Stimulated activated CD4-positive, alpha-beta T cell treated with anti-CD3 and anti-CD28 coated beads, Interleukin-4, amount 100 ng/mL, for 4 hours (primary cell): ENCODE measurements at places on chromosomes 4 and X.

DNA sequence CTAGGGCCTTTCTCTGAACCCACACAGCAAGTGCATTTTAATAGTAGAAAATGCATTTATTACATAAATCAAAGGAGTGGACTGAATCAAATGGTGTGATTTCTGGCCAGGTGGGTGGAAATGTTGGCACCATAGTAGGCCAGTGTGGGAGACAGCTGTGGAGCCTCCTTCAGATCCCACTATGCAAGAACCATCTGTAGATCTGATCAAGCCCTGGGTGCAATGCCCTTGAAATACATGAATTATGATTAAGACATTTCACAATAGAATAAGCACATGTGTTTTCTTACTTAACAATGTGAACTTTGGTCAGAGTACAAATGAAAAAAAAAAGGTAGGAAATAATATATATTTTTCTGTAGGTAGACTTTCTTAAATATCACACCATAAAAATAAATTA is 204.3 kb downstream of the PCDH7 start:
- no peak for DNase-seq

GRCh38 chr4:112119353-112119783 is 25.9 kb upstream of the FAM241A start:
- DNase-seq = no peak

DNA sequence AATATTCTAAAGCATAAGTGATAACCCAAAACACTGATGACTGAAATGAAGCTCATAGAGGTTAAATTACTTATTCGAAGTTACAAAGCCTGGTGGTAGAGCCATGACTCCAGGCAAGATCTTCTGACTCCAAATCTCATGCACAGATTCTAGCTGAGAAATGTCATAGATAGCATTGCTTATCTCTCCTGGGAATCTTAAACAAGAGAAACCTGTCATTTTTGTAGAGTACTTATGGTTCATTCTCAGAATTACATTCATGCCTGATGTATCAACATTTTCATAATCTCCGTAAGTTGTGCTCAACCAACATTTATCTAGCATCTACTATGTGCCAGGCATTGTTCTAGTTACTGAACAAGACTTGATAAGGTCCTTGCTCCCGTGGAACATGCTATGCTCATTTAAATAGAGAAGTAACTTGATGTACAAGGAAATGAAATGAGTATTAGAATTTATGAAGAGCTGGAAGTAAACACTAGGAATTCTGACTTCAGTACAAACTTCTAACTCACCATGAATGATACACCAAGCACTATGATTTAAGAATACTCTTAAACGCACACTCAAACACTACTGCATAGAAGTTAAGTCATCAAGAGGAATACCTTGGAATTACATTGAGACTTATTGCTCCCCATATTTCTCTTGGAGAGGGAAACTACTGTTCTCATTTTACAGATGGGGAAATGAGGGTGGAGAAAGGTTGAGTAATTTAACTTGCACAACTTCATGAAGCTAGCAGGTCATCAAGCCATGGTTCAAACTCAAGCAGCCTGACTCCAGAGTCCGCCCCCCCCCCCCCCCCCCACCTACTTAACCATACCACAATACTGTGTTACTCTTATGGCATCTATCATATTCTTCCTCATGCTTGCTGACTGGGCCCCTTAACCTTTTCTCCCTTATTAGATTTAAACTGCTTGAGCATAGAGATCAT is 45.4 kb downstream of the MBNL3 start:
- DNase-seq = no peak

GRCh38 chrX:25519258-25519657 is 503.5 kb upstream of the ARX start:
- DNase-seq = no peak

- no peak for DNase-seq
Observed at GRCh38 chrX:100315566-100315965, 94.5 kb downstream of the PCDH19 start.

- DNase-seq = no peak
Observed at GRCh38 chr4:166493924-166494345, 620.9 kb downstream of the TLL1 start.

DNA sequence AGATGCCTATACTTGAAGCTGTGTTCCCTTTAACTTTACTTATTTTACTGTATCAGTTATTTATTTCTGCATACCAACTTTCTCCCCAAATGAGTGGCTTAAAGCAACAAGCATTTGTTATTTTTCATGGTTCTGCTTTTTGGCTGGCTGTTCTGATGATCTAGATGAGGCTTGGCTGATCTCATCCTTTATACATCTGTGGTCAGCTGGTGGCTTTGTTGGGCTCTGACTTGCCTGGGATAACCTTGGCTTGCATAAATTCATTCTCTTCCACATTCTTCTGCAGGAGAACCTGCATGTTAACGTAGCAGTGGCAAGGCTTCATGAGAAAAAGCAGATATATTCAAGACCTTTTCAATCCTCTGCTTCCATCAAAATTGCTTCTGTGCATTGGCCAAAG is 1317.6 kb downstream of the ADGRL3 start:
- no peak for DNase-seq

- no peak for DNase-seq
Observed at GRCh38 chrX:149639568-149639967, 8.0 kb upstream of the TMEM185A start.

DNA sequence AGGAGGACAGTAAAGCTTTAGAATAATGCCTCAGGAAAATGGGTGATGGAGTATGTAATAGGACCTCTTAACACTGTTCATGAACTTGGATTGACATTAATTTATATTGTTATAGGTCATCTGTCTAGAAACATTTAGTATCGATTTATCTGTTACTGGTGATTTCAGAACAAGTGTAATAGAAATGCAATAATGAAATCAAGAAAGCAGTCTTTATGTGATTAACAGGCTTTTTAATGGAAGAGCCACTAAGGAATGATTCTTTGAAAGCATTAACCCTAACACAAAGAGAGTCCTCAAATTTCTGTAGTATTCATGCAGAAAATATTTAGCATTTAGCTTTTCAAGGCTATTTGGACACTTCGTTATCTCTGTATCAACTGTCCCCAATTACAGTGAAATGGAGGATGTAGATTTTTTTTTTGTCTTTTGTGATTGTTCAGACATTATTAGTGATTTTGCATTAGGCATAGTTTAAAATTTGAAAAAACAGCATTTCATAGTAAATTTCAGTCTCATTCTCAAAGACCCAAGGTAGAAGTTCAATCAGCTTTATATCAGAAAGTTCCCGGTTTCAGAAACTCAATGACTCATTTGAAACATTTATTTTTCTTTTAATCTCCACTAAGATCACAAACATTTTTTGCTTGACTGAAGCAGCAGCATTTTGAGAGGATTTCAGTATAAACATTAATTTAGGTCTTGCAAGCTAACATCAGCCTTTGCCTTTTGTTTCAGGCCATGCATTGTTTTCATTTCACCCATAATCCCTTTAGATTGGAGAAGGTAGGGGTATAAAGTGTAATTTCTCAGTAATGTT is 56.3 kb downstream of the AGTR2 start:
- DNase-seq = no peak

- DNase-seq = no peak
Observed at GRCh38 chr4:100889401-100889800, 371.6 kb upstream of the EMCN start.

- no peak for DNase-seq
Observed at GRCh38 chrX:45683914-45684313, 483.2 kb upstream of the DIPK2B start.

GRCh38 chrX:69664693-69665092 is 48.8 kb downstream of the EDA start:
- DNase-seq = no peak

- no peak for DNase-seq
Observed at GRCh38 chrX:112359906-112360305, 277.3 kb upstream of the TRPC5 start.

GRCh38 chr4:101807351-101807750 is 16.8 kb downstream of the BANK1 start:
- no peak for DNase-seq

GRCh38 chr4:148692242-148692641 is 250.0 kb upstream of the NR3C2 start:
- no peak for DNase-seq

- no peak for DNase-seq
Observed at GRCh38 chrX:118164138-118164537, 47.5 kb upstream of the KLHL13 start.

- DNase-seq = no peak
Observed at GRCh38 chr4:185638548-185639301, 103.4 kb upstream of the PDLIM3 start.

DNA sequence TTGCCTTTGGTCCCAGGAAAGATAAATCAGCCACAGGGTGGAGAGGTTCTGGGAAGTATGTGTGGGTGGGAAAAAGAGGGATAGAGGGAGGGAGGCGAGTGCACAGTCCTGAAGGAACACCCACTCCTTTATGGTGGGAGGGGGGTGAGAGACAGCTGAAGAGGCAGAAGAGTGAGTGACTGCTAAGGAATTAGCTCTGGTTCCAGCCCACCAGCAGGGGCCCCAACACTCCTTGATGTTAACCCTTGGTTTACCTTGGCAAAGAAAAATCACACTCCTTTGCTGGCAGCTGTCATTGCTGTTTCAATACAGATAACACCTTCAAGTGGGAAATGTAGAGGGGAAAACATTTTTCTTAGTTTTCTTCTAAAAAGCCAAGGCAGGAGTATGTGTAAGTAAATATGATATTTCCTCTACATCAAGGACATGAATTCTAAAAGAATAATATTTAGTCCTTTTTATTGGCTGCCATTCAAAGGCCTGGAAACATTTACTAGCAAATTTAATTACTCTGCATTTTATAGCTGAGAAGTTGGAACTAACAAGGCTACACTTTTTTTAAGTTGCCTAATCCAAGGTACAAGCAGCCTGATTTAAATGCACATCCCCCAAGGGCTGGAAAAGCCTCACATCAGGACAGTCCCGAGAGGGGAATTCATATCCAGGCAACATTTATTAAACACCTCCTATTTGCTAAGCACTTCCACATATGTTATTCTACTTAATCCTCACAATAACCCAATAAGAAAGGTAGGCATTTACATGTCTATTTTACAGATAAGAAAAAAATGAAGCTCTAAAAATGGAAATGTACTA is 81.7 kb downstream of the HS6ST2 start:
- DNase-seq = no peak

DNA sequence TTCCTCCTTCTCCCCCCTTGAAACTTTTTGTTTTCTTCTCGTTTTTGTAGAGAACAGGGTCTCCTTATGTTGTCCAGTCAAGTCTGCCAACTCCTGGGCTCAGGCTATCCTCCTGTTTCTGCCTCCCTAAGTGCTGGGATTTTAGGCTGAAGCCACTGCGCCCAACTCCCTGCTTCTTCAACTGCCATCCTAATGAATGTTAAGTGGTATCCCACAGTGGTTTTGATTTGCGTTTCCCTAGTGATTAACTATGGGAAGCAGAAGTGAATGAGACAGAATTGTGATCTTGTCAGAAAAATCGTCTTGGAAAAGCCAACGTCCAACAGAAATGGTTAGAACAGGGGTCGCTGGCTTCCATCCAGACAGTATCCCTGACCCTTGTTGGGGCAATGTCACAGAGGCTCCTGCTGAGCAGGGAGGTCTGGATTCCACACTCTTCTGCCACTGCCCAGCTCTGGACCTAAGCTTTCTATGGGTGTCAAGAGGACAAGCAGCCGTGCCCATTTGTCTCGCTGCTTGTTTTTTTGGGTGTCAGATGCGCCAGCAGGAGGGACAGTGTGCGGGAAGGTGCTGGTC is 869 bp upstream of the ADD1 start:
- no peak for DNase-seq

- DNase-seq = no peak
Observed at GRCh38 chr4:83606898-83607297, 71.0 kb downstream of the GPAT3 start.

GRCh38 chr4:98745366-98745765 is 87.0 kb upstream of the TSPAN5 start:
- no peak for DNase-seq

DNA sequence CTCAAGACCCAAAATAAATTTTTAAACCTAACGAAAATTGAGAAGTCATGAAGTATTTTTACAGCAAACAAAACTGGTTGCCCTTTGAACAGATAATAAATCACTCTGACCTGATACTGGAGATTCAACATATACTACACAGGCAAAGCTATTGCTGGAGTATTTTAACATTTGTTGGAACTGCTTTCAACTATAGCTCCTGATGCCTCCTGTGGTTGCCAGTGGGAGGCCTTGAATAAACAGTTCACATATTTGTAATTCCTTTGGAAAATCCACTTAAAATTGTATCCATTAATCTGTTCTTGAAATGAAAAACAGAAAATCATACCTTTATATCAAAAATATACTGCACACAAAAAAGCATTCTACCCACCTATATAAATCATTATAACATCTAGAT is 605.1 kb downstream of the KCTD8 start:
- DNase-seq = no peak

DNA sequence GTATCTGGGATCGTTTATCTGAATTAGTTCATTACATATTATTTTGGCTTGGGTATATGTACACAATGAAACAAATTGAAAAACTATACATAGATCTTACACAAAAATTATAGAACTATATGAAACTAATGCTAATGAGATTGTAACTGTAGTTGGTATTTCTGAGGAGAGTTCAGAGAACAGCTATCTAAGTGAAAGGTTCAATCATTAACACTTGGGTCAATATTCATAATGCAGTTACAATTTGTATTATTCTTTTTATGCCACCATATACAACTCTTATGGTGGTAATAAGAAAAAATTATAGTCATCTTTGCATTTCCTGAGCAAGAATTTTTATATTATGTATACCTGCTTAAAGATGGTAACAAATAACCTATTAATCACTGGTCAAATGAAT is 461.0 kb downstream of the GRXCR1 start:
- no peak for DNase-seq

DNA sequence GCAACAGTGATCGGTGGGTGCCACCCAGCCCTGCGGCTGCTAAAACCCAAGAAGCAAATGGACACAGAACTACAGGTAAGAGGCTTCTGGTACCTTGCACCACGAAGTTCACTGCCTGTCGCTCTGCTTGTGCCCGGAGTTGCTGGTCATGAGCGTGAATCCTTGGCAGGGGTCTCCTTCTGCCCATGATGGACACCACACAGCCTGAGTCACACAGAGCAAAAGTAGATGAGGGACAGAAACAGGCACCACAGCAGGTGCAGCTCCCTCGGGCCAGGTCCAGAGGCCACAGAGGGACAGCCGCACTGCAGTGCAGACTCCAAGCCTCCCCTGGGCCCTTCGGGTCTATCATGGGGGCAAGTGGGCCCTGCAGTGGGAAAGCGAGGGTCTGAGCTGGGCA is 22.4 kb downstream of the NAT8L start:
- DNase-seq = no peak

GRCh38 chr4:2375427-2375826 is 43.0 kb downstream of the ZFYVE28 start:
- DNase-seq = no peak

GRCh38 chr4:87118826-87119225 is 101.6 kb downstream of the KLHL8 start:
- no peak for DNase-seq

DNA sequence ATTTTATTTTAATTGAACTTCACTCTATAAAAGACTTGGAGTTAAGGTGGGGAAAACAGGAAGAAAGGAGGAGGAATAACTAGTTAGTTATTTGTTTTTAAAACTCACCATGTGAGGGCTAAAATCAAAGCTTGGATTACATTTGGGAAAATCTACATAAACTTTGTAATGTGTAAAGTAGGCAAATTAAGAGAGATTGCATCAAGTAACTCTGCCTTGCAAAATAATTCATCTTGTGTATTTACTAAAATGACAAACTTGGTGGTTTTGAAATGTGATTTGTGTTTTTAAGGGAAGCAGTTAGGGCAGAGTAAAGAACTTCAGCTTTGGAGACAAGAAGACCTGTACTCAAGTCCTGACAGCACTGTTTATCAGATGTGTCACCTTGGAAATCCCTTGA is 43.3 kb upstream of the RASSF6 start:
- no peak for DNase-seq

GRCh38 chr4:48681856-48682255 is 98.2 kb downstream of the FRYL start:
- DNase-seq = no peak
